H1 (cell line): ENCODE measurements at places on chromosomes 7 and 10.

GRCh38 chr7:103752995-103753394 lies 236.5 kb downstream of the RELN start:
- no peak for DNase-seq

GRCh38 chr10:97689559-97690020 lies 2.5 kb upstream of the AVPI1 start:
- no peak for DNase-seq

DNA sequence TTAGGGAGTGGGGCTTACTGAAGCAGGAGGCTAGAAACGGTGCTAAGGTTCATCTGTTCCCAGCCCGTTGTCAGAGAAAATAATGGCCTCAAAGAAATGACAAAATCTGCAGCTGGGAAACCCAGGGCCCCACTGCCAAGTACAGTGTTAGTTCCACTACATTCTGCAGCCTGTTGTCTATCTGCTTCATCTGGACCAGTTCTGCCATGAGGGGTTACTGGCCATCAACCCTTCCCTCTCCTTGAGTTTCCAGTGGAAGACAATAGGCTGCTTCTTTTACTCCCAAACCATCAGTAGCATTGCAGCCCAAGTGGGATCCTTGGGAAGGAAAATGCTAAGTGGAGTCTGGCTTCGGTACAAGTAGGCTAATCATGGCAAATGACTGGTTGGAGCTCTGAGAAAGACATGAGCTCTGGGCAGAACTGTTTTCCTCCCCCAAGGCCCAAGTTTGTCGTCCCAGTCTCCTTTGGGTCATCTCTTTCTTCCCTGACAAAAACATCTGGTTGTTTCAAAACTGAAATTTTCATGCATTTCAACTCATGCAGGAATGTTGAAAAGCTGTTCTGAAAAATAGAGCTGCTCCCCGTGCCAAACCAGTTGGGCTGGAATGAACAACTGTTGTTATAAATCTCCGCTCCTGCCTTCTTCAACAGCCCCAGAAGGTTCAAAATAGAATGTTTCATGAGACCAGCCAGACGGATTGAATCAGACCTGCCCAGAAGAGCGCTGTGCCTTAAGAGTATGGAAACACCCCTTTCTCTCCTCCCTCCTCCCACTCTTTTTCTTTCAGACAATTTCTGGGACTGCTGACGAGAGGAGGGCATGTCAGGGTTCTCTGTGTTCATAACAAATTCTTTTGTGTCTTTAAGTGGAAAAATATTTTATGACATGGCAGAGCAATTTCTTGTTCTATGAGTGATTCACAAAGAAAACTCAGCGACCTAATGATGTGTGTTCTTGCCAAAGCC lies 116.6 kb downstream of the RAB18 start:
- no peak for DNase-seq

- DNase-seq = no peak
These were observed 326.0 kb downstream of the CRPPA start for GRCh38 chr7:16095171-16095950.

DNA sequence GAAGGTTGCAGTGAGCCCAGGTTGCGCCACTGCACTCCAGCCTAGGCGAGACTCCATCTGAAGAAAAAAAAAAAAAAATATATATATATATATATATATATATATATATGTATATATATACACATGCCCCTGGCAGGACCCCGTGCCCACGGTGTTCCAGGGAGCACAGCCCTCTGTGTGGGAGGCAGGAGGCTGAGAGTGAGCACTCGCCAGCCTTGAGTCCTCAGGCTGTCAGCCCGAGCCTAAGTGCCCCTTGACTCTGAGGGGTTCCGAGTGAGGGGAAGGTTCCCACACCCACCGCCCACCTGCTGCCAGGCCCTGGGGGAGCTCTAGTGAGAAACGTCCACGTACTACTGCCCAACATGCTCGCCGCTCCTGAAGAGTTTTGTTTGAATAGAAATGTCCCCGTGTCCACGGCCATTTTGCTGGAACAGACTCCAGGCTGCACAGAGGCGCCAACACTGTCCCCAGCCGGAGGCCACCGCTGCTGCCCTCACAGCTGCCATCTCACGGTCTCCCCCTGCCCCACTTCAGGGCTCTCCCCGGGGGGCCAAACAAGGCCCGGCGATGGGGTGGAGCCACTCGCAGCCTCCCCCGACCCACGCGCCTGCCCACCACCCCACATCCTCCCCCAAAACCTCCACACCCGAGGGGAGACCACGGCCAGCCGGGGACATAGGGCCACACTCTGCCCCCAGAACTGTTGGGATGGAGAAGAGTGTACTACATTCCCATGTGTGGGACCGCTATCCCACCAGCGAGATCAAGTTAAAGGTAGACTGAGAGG lies 62.8 kb upstream of the EBF3 start:
- no peak for DNase-seq

DNA sequence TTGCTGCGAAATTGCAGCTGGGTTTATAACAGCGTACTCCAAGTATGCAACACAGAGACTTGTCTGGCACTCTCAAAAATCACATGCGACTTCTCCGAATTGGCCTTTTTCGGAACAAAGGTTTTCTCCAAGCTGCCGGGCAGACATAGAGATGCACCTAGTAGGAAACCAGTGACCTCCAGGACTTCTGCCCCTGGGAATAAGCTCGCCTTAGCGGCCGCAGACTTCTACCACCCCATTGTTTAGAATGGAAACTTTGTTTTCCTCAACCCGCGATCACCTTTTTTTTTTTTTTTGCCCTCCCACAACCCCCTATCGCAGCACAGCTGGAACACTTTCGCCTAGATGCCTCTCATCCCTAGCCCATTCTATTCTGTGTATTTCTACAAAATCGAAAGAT lies 4.9 kb upstream of the HOXA10 start:
- DNase-seq = peak; percentile 43

DNA sequence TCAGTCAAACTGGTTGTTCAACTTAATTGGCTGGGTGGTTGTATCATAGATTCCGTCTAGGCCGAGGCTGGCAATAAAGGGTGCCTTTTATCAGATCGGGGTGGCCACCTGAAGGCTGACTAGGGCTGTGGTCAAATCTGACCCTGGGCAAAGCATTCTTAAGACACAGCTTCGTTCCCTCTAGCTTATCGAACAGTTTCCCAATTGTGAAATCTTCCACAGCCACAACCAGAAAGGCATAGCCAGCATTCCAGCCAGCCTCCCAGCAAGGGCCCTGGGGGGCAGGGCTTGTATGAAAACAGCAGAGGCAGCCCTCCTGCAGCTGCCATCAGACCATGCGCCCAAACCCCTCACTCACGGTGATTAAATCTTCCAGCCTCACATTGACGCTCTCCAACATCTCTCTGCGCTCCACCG lies 42.5 kb upstream of the TMEM213 start:
- DNase-seq = no peak

- DNase-seq = no peak
These were observed 54.6 kb downstream of the DKK1 start for GRCh38 chr10:52368725-52369124.

GRCh38 chr10:78543749-78544362 lies 510.2 kb downstream of the RPS24 start:
- no peak for DNase-seq

GRCh38 chr10:113865901-113866300 lies 11.4 kb downstream of the NHLRC2 start:
- DNase-seq = no peak

GRCh38 chr7:27991006-27991528 lies 189.5 kb downstream of the JAZF1 start:
- no peak for DNase-seq

GRCh38 chr7:40793132-40793531 lies 658.3 kb downstream of the SUGCT start:
- DNase-seq = no peak

- no peak for DNase-seq
These were observed 93.9 kb downstream of the ATXN7L1 start for GRCh38 chr7:105782391-105783042.

DNA sequence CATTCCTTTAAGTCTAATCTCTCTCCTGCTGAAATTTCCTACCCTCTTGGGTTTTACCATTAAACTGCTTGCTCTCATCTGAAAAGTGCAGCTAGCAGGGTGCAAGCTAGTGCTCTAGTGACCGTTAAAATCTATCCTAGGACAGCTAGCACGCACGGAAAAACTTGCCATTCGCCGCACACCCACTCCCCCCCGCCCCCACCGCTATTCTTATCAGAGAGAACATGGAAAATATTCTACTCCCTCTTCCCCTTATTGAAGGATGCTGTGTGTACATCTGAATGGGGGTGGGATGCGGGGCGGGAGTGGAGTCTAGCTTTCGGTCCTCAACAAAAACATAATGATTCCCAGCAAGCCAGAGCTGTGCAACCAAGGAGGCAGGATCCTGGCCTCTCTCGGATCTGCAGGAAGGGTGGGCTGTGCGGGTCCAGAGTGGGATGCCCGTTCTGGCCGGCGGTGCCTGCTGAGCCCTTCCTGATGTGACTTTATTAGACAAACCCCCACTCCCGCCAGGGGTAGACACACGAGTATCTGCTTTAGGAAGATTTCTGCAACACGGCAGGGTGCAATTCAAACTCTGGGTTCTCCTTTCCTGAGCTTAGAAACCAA lies 1.1 kb upstream of the ADRA2A start:
- DNase-seq = no peak

GRCh38 chr10:43249962-43250614 lies 16.8 kb downstream of the RASGEF1A start:
- no peak for DNase-seq

DNA sequence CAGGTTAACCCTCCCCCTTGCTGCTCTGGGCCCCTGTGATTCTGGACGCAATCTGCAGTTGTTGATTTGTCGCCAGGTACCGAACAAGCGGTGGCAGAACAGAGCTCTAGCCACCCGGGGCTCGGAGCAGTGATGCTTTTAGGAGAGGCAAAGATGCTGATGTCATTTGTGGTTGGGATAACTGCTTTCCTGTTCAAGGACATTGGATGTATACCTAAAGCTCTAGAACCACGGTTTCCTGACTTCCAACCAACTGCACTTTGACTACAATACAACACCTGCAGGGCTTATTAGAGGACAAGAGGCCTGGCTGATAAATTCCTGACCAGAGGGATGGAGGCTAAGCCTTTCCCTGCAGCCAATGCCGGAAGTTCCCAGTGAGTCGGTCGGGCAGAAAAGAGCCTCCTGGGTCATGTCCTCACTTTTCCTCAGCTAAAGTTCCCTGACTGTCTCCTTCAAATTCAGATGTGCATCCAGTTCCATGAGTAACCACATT lies 6.5 kb upstream of the RBM20 start:
- no peak for DNase-seq
